ENCODE measurements at places on chromosomes 2 and 18. TPM values are rescaled to one million over a fixed set of nuclear protein-coding genes. Genes with fewer than 3 reads are reported as not detected.

- no peak for DNase-seq
These were observed 114.4 kb downstream of the FAM124B start for GRCh38 chr2:224287531-224287930.

Gene SESTD1
- total RNA-seq = 17.9 TPM

Gene CCDC178
- total RNA-seq = 0.08 TPM

GRCh38 chr18:37304012-37304680, 261.5 kb downstream of the CELF4 start:
- no peak for DNase-seq

GRCh38 chr2:170820757-170821530, 4.3 kb downstream of the GAD1 start:
- DNase-seq = no peak

- no peak for DNase-seq
These were observed 3.9 kb upstream of the CYTIP start for GRCh38 chr2:157447741-157448140.

DNA sequence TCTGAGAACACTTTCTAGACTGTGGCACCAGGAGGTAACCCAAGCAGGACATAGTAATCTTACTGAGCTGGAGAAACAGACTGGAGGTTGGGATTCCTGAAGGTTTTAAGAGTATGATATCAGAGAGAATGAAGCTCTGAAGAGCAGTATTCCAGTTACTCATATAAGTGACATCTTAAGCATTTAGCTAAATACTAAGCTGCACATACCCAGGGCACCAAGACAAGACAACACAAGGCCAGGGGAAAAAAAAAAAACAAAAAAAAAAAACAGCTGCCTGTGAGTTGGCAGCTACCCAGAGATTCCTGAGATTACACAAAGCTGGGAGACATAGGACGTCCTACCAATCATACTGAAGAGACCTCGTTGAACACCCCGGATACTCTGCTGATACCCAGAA, 175.8 kb downstream of the SRBD1 start:
- DNase-seq = peak; percentile 18

Gene NOSTRIN
- 0.89 TPM for total RNA-seq

Data from kidney epithelial cell (primary cell).